ENCODE measurements at places on chromosomes 7 and 10.

- DNase-seq = no peak
These were observed 480.0 kb downstream of the LRMDA start for GRCh38 chr10:75911426-75911825.

GRCh38 chr7:38893061-38893460, 15.9 kb downstream of the VPS41 start:
- no peak for DNase-seq

- no peak for DNase-seq
These were observed 9.4 kb upstream of the CRTAC1 start for GRCh38 chr10:98039690-98040381.

DNA sequence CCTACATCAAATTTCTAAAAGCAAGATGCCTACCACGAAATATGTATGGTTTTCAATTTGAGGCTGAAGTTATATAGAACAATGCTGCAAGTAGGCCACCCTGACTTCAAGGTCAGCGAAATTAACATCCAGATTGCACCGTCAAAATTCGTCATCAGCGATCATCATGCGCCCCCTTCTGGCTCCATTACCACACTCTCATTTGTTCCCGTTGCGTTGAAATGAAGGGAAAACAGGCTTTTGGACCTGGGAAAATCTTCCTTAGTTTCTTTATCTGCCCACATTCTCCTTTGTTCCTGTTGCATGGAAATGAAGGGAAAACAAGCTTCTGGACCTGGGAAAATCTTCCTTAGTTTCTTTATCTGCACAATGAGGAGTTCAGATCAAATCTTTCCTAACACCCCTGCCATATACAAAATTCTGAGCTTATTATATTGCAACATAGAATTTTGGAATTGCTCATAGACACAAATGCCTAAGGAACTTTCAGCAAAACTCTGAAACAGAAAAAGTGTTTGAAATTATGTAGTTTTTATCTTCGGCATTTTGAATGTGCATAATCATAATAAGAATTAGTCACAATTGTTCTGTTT, 98.2 kb upstream of the PRKCQ start:
- DNase-seq = peak; percentile 53

- DNase-seq = no peak
These were observed 138.3 kb downstream of the ZMIZ1 start for GRCh38 chr10:79207096-79207357.

- peak; percentile 73 for DNase-seq
These were observed 129.3 kb downstream of the PKD1L1 start for GRCh38 chr7:47818796-47819606.

GRCh38 chr7:66110856-66111255, 3.8 kb upstream of the CRCP start:
- no peak for DNase-seq

DNA sequence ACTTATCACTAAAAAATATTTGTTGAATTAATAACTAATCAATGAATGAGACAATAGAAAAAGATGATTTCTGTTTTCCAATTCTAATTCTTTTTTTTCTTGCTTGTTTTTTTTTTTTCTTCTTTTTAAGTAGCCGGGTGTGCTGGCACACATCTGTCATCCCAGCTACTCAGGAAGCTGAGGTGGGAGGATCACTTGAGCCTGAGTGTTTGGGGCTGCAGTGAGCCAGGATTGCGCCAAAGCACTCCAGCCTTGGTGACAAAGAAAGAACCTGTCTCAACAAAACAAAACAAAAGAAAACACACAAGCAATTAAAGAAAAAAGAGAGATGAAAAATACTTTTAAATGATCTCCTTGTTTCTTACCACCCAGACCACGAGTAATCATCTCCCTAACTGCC, 1109.3 kb downstream of the REEP3 start:
- no peak for DNase-seq

DNA sequence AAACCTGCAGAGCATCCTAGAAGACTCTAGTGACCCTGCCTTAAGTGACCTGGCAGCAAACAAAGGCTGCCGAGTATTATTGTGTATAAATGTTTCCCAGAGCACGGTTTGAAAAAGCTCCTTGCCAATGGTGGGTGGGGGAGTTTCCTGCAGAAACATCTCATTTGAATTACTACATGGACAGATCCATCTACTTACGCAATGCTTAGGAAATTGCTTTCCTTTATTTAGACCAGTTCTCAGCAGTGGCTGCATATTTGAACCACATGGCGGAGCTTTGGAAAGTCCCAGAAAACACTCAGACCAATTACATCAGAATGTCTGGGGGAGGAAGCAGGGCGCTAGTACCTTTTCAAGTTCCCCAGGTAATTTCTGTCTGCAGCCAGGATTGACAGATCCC, 560.9 kb downstream of the SDK1 start:
- no peak for DNase-seq

DNA sequence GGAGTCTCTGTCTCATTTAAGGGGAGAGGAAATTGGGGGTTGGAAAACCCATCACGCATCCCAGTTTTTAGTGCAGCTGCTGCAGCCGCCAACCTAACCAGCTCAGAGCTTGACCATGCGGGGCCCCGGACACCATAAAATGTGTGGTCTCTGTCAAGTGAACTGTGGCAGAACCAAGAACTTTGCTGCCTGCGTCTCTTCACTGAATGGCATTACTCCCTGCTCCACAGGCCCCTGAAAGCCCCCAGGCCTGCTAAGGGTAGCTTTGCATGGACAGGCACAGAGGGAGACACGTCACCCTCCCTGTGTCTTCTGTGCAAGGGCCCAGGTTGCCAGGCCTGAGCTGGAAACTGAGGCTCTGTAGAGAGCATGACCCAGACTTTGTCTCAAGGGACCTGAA, 144.6 kb upstream of the GPR26 start:
- no peak for DNase-seq

DNA sequence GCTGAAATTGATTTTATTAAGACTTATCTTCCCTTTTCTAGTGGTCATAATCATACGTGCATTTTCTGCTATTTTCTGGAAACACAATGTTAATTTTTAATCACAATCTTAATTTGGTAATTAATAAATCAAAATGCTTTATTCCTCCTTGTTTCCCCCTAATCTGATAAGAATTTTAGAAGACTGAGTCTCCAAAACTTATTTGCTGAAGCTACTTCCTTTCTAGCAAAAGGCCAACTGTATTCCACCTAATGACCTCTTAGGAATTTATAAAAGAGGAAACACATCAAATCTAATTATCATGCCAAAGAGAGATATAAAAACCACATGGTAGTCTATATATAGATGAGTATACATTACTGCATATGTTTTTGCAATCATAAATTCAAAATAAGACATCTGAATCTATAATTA, 140.6 kb downstream of the GNAI1 start:
- DNase-seq = no peak

GRCh38 chr10:97711640-97712572, 1.6 kb upstream of the MARVELD1 start:
- DNase-seq = no peak

GRCh38 chr10:15743443-15743842, 23.7 kb upstream of the ITGA8 start:
- no peak for DNase-seq

GRCh38 chr7:102843850-102844249, 69.0 kb upstream of the LRRC17 start:
- no peak for DNase-seq

GRCh38 chr10:50582046-50582445, 41.7 kb downstream of the SGMS1 start:
- no peak for DNase-seq

GRCh38 chr10:88617772-88618300, 31.3 kb downstream of the LIPJ start:
- DNase-seq = no peak

GRCh38 chr7:139232904-139233303, 1.9 kb downstream of the UBN2 start:
- DNase-seq = no peak

GRCh38 chr7:92319243-92319642, 73.5 kb downstream of the ANKIB1 start:
- DNase-seq = no peak

DNA sequence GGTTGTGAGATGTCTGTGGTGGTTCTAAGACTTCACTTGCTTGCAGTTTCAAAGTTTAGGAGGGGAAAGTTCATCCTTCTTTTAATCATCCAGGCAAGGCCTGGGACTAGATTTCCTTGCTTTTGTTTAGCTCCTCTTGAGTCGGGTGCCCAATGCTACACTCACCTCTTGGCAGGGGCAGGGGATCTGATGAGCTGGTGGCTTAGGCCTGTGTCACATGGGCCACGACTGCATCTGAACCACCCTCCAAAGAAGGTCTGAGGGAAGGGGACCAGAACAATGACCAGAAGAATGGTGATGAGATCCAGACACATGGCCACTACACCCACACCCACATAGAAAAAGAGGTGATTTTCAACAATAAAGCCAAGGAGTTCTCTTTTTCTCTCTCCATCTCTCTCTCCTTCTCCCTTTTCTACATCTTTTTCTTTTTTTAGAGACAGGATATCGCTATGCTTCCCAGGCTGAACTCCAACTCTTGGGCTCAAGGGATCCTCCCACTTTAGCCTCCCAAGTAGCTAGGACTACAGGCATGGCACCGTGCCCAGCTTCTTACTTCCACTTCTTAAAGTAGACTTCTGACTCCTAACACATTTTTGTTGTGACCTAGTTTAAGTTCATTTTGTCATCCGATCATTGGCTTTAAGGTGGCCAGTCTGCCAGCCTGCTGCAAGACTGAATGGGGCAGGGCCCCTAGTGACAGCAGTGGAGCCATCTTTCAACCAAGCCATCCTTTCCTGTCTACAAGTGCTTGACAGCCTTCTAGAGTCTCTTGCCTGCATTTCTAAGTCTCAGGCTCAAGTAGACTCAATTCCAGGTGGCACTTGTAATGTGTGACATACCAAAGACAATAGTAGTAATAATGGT, 350.9 kb downstream of the RNLS start:
- no peak for DNase-seq

DNA sequence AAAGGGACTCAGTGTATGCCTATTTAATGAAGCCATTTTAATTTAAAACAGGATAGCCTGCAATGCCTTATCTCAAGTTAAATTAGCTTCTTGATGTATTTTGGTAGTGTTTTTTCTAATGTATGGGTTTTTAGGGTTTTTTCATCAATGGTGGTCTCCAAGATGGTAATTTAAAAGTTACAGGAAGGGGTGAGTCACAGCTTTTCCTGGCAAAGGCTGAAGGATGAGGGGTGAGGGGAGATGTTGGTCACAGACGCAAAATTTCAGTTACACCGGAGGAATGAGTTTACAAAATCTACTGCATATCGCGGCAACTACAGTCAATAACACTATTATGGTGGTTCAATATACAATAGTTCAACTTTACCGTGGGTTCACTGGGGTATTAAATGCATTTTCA, 31.6 kb downstream of the CCDC3 start:
- no peak for DNase-seq

DNA sequence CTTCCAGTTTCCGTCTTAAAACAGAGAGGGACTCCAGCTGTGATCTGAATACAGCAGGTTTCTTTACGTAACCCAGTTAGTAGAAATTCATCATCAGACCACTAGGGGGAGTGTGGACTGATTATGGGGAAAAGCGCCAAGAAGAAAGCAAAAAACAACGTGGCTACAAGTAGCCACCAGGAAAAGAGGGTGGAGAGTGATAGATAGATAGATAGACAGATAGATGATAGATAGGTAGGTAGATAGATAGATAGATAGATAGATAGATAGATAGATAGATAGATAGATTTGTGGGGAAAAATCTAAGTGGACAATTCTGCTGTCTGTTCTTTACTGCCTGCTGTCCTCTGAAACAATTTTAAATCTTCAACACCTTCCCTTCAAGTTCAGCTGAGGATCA, 12.7 kb upstream of the AKR1B10 start:
- peak; percentile 57 for DNase-seq

GRCh38 chr10:86108696-86109095, 257.9 kb downstream of the GRID1 start:
- DNase-seq = no peak

DNA sequence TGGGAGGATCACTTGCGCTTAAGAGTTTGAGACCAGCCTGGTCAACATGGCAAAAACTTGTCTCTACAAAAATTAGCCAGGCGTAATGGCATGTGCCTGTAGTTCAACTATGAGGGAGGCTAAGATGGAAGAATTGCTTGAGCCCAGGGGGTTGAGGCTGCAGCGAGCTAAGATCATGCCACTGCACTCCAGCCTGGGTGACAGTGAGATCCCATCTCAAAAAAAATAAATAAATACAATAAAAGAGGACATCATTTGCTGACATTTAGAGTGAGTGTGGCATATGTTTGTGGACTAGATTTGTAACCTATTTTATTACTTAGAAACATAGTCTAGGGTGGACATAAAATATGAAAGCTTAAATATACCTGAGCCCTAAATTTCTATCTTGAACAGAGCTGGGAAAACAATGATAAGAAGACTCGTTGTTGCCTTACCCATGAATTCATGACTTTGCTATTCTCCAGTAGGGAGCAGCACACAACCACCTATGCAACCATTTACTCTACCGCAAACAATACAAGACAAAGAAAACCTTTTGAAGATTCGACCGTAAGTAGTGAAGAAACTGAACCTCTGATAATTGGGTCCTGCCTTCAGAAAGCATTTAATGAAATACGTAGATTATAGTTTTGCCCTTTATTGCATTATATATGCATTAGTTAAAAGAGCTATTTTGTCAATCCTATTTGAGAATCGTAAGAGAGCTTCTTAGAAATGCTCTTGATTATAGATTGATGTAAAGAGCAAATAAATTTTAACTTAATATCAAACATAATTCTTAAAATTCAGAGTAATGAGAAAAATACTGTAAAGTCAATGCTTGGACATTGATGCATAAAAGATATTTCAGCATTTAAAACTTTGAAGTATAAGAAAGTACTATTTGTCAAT, 83.5 kb downstream of the GNAT3 start:
- peak; percentile 22 for DNase-seq

GRCh38 chr7:42476255-42476654, 239.2 kb upstream of the GLI3 start:
- DNase-seq = no peak
